ENCODE measurements at places on chromosomes 2 and 18.

GRCh38 chr2:121239471-121239870 is 45.5 kb downstream of the TFCP2L1 start:
- DNase-seq = no peak

GRCh38 chr2:143030127-143030526 is 99.1 kb upstream of the ARHGAP15 start:
- no peak for DNase-seq

- no peak for DNase-seq
Measured at GRCh38 chr2:195533771-195534642, 123.0 kb upstream of the SLC39A10 start.

DNA sequence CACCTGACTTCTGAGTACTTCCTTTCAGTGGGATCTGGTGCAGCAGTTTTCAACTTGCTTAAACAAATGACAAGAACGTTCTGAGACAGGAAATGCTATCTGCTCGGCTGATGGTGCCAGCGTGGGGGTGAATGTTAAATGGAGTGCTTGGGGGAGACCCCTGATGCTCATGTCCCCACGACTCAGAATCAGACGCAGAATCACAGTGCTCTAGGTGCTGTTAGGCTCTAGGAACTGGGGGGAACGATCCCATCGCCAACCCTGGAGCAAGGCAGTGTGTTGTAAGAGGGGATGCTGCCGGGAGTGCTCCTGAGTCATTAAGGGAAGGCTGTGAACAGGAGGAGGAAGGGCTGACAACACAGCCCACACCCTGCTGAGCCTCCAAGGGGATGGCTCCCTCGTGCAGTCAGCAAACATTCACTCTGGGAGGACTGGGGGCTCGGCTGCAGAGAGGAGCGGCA is 34.1 kb upstream of the KCNF1 start:
- no peak for DNase-seq

- DNase-seq = no peak
Measured at GRCh38 chr2:135186054-135186453, 134.0 kb downstream of the RAB3GAP1 start.

GRCh38 chr2:27856386-27856785 is 33.8 kb downstream of the RBKS start:
- no peak for DNase-seq

GRCh38 chr2:60440767-60441163 is 112.7 kb downstream of the BCL11A start:
- DNase-seq = no peak

- DNase-seq = no peak
Measured at GRCh38 chr2:230520875-230521155, 104.8 kb downstream of the SP100 start.

DNA sequence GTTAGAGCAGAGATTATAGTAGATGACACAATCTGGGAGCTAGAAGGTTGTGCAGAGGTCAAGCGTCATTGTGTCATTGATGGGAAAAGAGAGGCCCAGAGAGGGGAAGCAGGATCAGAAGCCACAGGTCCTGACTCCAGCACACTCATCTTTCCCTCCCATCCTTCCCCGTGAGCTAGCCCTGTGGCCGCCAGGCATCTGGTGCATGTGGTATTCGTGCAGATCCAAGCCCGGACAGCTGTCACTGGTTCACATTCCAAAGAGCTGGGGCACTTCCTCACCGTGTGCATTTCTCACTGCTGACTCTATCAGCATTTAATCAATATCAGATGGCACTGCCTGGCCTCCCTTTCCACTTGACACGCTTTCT is 94.1 kb upstream of the THOC1 start:
- peak; percentile 44 for DNase-seq

DNA sequence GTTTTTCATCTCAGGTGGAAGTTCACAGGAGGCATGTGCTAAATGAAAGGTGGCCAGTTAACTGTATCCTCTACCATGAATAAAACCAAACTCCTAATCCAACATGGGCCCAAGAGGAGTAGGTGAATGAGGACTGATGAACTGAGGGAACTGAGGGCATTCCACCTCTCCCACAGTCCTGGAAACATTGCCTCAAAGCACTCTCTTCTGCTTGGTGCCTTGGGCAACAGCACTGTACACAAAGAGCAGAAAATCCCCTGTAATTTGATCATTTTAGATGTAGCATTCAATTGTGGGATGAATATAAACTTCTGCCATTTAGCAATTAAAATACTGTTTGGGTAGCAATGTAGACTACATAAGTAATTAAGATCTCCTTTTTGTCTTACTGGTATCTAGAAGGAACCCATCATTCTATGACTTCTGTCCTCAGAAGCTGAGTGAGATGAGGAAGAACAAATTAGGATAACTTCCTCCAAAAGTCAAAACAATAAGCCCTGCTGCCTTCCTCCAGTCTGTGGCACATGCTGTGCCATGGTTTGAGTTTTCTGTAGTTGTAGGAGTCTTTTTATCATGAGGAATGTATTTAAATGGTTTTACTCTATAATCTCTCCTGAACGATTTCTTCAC is 86.7 kb upstream of the ZEB2 start:
- no peak for DNase-seq

DNA sequence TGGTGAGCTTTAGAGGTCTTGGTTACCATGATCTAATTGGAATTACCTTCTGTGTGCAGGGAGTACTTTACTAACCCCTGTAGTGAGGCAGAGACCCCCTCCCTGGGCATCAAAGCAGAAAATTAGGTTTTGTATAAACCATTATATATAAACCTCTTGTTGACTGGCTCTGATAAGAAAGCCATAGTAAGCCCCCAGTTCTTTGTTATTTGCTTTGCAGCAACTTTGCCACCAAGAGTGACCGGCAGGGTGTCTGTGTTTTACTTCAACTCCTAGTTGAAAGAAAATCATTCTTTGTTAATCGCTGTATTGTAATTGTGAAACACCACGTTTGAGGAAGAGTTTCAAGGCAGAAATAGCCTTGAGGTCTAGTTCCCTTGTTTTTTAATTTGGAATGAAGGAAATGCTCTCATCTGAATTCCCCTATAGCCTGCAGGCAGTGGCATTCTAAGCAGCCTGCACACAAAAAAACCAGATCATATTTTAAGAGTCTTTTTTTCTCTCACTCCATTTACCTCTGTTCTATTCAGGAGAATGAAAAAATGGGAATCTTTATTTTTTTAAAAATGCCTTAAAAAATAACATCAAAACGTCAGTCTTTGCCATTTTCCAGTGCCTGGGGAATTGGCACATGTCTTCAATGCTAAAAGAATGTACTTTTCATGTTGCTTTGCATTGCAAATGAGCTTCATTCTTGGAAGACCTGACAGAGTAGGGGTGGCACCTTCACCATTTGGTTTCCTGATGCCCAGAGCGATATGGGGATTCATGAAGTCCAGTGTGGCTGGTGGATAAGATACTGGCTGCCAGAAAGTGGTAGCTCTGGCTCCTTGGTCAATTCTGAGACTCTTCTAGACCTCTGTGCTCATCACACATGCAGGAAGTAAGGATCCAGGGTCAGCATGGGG is 338.1 kb downstream of the SLC4A3 start:
- DNase-seq = no peak

DNA sequence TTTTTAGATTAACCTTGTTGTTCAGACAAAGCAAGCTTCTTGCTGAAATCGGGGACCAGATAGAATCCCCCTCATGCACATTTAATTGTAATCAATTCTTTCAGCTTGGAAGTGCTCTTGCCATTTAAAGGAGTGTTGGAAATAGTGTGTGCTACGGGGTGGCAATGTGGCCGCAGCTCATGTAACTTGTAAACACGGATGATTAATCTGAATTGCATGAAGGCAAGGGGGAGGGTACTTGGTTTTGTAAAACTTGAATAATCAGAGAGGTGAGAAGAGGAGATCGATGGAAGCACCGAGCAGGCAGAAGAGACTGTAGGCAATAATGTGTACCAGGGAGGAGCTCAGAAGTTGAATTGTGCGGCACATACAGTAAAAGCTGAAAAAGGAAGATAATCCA is 273.5 kb downstream of the PTGR3 start:
- DNase-seq = no peak

GRCh38 chr2:154549869-154550268 is 148.6 kb upstream of the KCNJ3 start:
- no peak for DNase-seq

GRCh38 chr2:31259075-31259474 is 25.1 kb downstream of the EHD3 start:
- DNase-seq = no peak

GRCh38 chr2:61714210-61714609 is 139.7 kb downstream of the FAM161A start:
- no peak for DNase-seq

- no peak for DNase-seq
Measured at GRCh38 chr2:233165543-233165894, 86.0 kb upstream of the ATG16L1 start.

DNA sequence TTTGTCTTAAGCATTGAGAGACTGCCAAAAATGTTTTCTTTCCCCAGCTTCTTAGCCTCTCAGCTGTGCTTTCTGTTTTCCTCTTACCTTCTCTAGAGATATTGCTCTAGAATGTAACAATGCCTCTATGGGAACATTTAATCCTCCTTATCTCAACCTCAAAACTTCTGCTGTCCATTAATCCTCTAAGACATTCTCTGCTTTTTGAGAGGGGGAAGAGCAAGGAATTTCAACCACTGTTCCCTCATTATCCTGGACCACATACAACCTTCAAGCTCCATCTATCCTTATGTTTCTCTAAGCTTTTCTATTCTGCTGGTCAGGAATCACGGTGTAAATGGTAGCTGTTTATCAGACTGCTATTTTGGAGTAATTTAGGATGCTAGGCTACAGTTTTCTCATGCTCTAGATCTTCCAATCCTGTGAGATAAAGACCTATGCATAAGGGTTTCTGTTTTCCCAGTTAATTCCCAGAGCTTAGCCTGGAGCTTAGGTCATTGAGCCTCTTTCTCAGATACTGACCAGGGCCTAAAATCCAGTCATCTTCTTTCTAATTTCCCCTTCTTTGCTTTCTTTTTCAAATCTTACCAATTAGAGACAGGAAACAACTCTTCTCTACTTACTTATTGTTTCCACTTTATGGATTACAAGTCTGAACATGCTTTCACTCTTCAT is 282.0 kb downstream of the CALCRL start:
- DNase-seq = peak; percentile 14

DNA sequence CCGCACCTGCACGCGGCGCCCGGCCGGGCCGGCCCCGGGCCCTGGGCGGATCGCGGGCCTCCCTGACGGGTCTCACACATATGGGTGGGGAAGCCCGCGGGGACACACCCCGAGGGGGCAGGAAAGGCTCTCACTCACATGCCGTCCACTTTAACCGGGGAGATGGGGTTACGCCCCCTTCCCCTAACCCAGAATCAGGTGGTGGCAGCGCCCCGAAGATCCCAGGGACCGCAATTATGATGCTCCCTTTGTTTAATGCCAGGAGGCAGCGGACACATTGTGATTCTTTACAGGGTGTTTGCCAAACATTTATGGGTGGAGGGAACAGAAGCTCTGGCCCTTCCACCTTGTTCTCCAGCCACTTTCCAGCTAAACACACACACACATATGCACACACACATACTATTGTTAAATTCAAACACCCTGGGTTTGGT is 424 bp upstream of the ANKRD44 start:
- DNase-seq = no peak

GRCh38 chr2:231991664-231992063 is 30.2 kb downstream of the DIS3L2 start:
- no peak for DNase-seq

DNA sequence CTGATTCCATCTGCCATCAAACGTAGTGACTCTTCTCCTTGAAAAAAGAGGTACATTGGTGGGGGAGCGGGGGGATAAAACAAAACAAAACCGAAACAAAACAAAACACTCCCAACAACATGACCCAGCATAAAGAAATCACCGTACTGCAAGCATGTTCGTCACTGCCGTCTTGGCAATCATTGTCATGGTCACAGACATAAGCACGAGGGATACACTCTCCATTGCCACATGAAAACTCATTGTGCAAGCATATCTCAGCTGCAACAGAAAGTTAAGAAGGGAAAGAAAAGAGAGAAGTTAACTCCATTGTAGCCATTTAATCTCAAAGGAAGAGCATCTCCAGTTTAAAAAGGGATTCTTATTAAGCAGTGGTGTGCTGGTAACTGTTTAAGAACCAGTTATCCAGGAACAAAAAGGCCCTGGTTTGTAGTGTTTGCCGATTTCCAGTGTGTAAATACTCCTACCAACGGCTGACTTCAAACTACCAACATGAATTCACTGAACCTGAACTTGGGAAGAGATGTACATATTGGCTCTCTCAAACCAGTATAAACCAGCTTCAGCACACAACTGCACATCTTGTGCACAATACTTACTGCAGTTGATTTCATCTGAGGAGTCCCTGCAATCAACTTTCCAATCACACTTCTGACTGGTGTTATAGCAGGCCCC is 68.2 kb downstream of the LRP2 start:
- DNase-seq = no peak

GRCh38 chr2:62340994-62341484 is 145.1 kb downstream of the B3GNT2 start:
- no peak for DNase-seq

All from WERI-Rb-1 (cell line).